Pancreas (tissue), 10 donors: ENCODE measurements at places on chromosomes 3 and 15. TPM values are rescaled to one million over a fixed set of nuclear protein-coding genes. Genes with fewer than 3 reads are reported as not detected.

- H3K36me3 ChIP-seq = no peaks in the 10 kb centered on the region
- H3K4me3 ChIP-seq = no peak overlapping the region
These were observed 64.7 kb downstream of the BFSP2 start for GRCh38 chr3:133464573-133464972.

- peaks cover 4% of the 10 kb centered on the region for H3K4me1 ChIP-seq
- H3K27ac ChIP-seq = no peak overlapping the region
- no peaks in the 10 kb centered on the region for H3K27me3 ChIP-seq
- DNase-seq = peak; percentile 59
- H3K36me3 ChIP-seq = no peaks in the 10 kb centered on the region
These were observed 1.4 kb upstream of the ROBO2 start for GRCh38 chr3:77038468-77038929.

DNA sequence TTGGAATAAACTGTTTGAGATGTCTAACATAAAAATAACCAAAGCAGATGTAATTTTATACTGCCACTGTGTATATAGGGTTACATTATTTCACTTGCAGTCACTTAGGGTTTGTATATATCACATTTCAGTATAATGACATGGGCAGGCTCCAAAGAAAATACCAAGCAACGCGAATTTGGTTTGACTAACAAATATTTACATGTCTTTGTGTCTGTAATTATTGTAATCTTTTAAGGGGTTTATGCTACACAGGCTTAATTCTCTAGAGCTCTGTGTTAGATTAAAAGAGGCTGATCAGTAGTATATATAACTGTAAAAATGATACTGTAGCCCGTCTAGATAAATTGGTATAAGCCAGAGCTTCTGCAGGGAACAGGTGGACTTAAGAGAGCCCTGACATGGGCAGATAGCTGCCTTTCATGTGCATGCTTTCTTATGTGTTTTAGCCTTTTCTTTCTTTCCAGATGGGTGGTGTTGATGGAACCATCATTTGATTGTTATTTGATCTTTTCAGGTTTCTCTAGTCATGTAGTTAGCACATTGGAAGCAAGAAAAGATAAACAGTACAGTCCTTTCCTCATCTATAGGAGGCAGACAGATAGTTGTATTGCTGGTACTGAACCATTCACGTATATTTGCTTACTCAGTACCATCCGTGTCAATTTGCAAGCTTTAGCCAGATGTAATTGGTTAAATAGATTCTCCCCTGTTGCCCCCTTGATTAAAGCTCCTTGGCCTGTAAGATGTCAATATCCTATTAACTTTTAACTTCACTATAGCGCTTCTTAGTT is 86.1 kb downstream of the GALK2 start:
- H3K4me3 ChIP-seq = no peak overlapping the region
- H3K27ac ChIP-seq = no peak overlapping the region
- no peaks in the 10 kb centered on the region for H3K27me3 ChIP-seq
- no peak for DNase-seq
- H3K4me1 ChIP-seq = no peaks in the 10 kb centered on the region

DNA sequence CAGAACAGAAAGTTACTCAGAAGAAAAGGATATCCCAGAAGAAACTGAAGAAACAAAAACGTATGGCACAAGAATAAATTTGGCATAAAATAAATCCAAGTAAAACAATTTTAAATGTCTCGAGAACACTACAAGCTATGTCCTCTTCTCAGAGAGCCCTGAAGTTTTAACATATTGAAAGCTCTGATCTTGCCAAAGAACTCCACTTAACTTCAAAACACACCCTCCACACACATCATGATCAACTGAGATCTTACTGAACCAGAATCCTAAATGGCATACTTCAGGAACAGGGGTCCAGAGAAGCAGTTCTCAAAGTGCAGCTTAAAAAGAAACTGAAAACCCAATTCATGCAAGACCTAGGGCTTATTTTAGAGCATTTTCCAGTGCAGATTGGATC is 194.3 kb downstream of the MAGI1 start:
- H3K4me3 ChIP-seq = no peak overlapping the region
- H3K27me3 ChIP-seq = no peaks in the 10 kb centered on the region
- no peaks in the 10 kb centered on the region for H3K36me3 ChIP-seq
- no peaks in the 10 kb centered on the region for H3K4me1 ChIP-seq

GRCh38 chr15:66019368-66019767 is 150.1 kb downstream of the RAB11A start:
- no peaks in the 10 kb centered on the region for H3K36me3 ChIP-seq
- DNase-seq = no peak
- H3K4me3 ChIP-seq = no peak overlapping the region
- H3K27ac ChIP-seq = no peak overlapping the region

DNA sequence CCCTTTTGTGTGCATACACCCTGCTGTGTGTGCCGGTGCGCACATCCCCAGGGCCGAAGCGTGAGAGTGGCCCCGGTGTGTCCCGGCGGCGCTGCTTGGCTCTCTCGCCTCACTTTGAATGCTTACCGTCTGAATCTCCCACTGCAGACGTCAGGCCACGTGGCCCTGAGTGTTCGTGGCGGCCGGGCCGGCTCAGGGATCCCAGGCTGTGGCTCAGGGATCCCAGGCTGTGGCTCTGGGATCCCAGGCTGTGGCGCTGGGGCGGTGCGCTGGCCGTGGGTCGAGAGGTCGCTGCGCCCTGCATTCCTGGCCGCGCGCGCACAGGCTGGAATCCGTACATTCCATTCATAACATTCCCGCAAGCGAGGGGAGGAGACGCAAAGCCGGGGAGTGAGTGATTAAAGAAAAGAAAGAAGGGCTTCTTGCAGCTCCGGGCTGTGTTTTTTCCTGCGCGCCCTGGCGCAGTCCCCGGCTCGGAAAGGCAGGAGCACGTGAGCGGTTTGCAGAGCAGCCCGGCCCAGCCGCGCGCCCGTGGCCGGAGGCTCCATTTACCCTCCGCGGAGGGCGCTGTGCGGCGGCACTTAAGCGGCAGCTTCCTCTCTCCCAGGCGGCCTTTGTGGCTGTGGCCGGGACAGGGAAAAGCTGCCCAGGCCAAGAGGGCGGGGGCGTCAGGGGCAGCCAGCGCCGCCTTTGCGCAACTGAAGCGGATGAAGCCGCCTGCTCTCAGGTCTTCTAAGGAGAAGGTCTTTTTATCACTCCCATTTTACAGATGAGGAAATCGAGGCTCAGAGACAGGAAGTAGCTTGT is 87.0 kb upstream of the ALDH1L1 start:
- peak overlapping the region; percentile 23 for H3K4me3 ChIP-seq
- no peaks in the 10 kb centered on the region for H3K27me3 ChIP-seq
- peak overlapping the region; percentile 76 for H3K27ac ChIP-seq
- H3K4me1 ChIP-seq = peaks cover 46% of the 10 kb centered on the region
- peak; percentile 55 for DNase-seq
- no peaks in the 10 kb centered on the region for H3K36me3 ChIP-seq

DNA sequence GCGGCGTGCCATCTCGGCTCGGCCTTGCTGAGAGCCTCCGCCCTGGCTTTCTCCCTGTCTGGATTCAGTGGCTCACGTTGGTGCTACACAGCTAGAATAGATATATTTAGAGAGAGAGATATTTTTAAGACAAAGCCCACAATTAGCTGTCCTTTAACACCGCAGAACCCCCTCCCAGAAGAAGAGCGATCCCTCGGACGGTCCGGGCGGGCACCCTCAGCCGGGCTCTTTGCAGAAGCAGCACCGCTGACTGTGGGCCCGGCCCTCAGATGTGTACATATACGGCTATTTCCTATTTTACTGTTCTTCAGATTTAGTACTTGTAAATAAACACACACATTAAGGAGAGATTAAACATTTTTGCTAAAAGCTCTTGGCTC is 54.1 kb downstream of the PLXNA1 start:
- H3K36me3 ChIP-seq = no peaks in the 10 kb centered on the region
- H3K4me1 ChIP-seq = no peaks in the 10 kb centered on the region
- no peak overlapping the region for H3K27ac ChIP-seq
- H3K4me3 ChIP-seq = no peak overlapping the region

GRCh38 chr15:58932710-58933280 is 684 bp downstream of the SLTM start:
- peaks cover 13% of the 10 kb centered on the region for H3K4me1 ChIP-seq
- peaks cover 10% of the 10 kb centered on the region for H3K36me3 ChIP-seq
- peak overlapping the region; percentile 81 for H3K4me3 ChIP-seq
- no peaks in the 10 kb centered on the region for H3K27me3 ChIP-seq

- H3K4me1 ChIP-seq = no peaks in the 10 kb centered on the region
- no peaks in the 10 kb centered on the region for H3K27me3 ChIP-seq
- H3K36me3 ChIP-seq = no peaks in the 10 kb centered on the region
- DNase-seq = no peak
These were observed 31.7 kb downstream of the ECT2 start for GRCh38 chr3:172782235-172782634.

ARGFX gene
- not detected for total RNA-seq

DNA sequence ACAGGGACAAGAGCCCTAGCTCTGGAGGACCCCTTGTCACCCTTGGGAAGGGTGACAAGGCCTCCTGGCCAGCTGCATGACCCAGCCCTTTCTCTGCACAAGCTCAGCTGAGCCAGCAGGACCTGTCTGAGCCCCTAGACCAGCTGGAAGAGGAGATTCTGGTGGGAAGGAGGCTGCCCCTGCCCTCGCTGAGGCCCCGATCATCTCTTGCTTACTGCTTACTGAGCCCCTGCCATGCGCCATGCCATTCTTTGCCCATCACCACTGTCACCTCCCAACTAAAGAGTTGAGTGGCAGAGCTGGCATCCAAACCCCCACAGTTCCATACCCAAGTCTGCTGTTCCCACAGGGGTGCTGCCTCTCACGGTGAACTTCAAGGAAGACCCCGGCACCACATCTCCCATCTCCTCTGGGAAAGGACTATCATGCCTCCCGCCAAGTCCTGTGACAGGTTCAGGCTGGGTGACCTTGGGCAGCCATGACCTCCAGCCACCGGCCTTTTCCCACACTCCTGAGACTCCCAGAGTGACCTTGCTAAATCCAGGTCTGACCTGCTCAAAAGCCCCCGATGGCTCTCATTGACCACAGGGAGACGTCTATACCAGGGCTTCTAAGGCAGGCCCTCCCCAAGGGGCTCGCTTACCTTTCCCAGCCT is 34.0 kb downstream of the ACSBG1 start:
- no peak overlapping the region for H3K27ac ChIP-seq
- H3K36me3 ChIP-seq = no peaks in the 10 kb centered on the region
- peaks cover 12% of the 10 kb centered on the region for H3K4me1 ChIP-seq
- H3K27me3 ChIP-seq = no peaks in the 10 kb centered on the region

GRCh38 chr3:68116580-68116979 is 462.2 kb upstream of the SUCLG2 start:
- H3K27me3 ChIP-seq = no peaks in the 10 kb centered on the region
- H3K4me1 ChIP-seq = no peaks in the 10 kb centered on the region
- no peak overlapping the region for H3K4me3 ChIP-seq
- no peak overlapping the region for H3K27ac ChIP-seq

GRCh38 chr3:10627884-10628572 is 122.6 kb upstream of the ATP2B2 start:
- no peak for DNase-seq
- H3K4me1 ChIP-seq = no peaks in the 10 kb centered on the region
- H3K36me3 ChIP-seq = no peaks in the 10 kb centered on the region
- H3K4me3 ChIP-seq = no peak overlapping the region
- no peaks in the 10 kb centered on the region for H3K27me3 ChIP-seq
- no peak overlapping the region for H3K27ac ChIP-seq

ACKR4 gene
- 0.91 TPM for total RNA-seq

ITIH1 gene
- total RNA-seq = 0.43 TPM

GRCh38 chr3:94460931-94461330 is 398.1 kb downstream of the NSUN3 start:
- H3K27me3 ChIP-seq = no peaks in the 10 kb centered on the region
- no peak overlapping the region for H3K4me3 ChIP-seq

SCN11A gene
- 0.03 TPM for total RNA-seq

HHLA2 gene
- total RNA-seq = 0.28 TPM

DNA sequence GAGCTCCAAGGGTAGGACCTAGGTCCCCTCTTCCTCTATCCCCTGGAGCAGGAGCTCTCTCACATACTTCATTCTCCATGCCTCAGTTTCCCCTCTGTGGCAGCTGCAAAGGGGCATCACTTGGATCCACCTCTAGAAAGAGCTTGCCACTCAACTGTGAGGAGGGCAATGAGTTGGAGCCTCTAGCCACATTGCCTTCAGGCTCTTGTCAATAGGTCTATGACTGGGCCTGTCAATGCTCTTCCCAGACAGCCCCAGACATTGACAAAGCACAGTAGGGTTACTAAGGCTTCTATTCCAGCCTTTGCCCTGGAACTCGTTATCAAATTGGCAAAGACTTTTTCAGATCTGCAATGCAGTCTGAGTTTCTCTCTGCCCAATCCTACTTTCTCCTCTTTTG is 4.4 kb upstream of the VIPR1 start:
- no peak for DNase-seq
- no peaks in the 10 kb centered on the region for H3K27me3 ChIP-seq
- no peak overlapping the region for H3K4me3 ChIP-seq
- no peaks in the 10 kb centered on the region for H3K4me1 ChIP-seq
- no peaks in the 10 kb centered on the region for H3K36me3 ChIP-seq

GRCh38 chr3:37346227-37347005 is 172.0 kb upstream of the LRRFIP2 start:
- H3K36me3 ChIP-seq = peaks cover 35% of the 10 kb centered on the region
- H3K4me1 ChIP-seq = no peaks in the 10 kb centered on the region
- H3K27ac ChIP-seq = no peak overlapping the region
- H3K27me3 ChIP-seq = no peaks in the 10 kb centered on the region

GRCh38 chr15:57726411-57726810 is 19.9 kb downstream of the POLR2M start:
- H3K27ac ChIP-seq = no peak overlapping the region
- H3K4me3 ChIP-seq = no peak overlapping the region
- no peak for DNase-seq

GRCh38 chr3:54157860-54158259 is 35.5 kb downstream of the CACNA2D3 start:
- H3K36me3 ChIP-seq = no peaks in the 10 kb centered on the region
- H3K27me3 ChIP-seq = no peaks in the 10 kb centered on the region
- no peak for DNase-seq
- no peak overlapping the region for H3K4me3 ChIP-seq

GRCh38 chr3:70471464-70472342 is 159.3 kb upstream of the MDFIC2 start:
- H3K27ac ChIP-seq = no peak overlapping the region
- no peaks in the 10 kb centered on the region for H3K27me3 ChIP-seq
- H3K4me1 ChIP-seq = no peaks in the 10 kb centered on the region
- H3K4me3 ChIP-seq = no peak overlapping the region
- DNase-seq = no peak
- no peaks in the 10 kb centered on the region for H3K36me3 ChIP-seq

- no peak for DNase-seq
- H3K27me3 ChIP-seq = no peaks in the 10 kb centered on the region
- H3K27ac ChIP-seq = no peak overlapping the region
- H3K36me3 ChIP-seq = no peaks in the 10 kb centered on the region
- no peaks in the 10 kb centered on the region for H3K4me1 ChIP-seq
These were observed 36.4 kb downstream of the CEP152 start for GRCh38 chr15:48774484-48774883.

KLHL40 gene
- not detected for total RNA-seq

- no peak overlapping the region for H3K4me3 ChIP-seq
- H3K27me3 ChIP-seq = no peaks in the 10 kb centered on the region
- no peaks in the 10 kb centered on the region for H3K4me1 ChIP-seq
These were observed 54.8 kb upstream of the P3H2 start for GRCh38 chr3:190175490-190175889.

PLA2G4E gene
- not detected for total RNA-seq

GRM2 gene
- 0.22 TPM for total RNA-seq

- no peaks in the 10 kb centered on the region for H3K27me3 ChIP-seq
- no peaks in the 10 kb centered on the region for H3K36me3 ChIP-seq
- no peak for DNase-seq
- no peak overlapping the region for H3K4me3 ChIP-seq
- H3K27ac ChIP-seq = no peak overlapping the region
These were observed 197.3 kb upstream of the ADAMTS9 start for GRCh38 chr3:64885055-64885454.
